ENCODE measurements at places on chromosomes 5 and 9.

DNA sequence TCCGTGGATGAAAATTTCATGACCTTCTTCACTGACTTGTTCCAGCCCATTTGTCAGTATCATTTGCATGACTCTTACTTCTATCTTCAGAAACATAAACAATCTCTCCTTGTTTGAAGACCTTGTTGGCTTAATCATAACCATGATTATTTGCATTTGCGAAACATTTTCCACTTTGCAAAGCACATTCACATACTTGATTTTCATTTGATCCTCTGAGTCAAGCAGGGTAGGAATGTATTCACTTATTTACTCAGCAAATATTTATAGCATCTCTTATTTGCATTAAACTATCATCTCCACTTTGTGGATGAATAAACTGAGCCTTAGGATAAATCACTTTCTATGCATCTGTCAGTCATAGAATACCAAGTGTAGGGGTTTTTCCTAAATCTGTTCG lies 343.0 kb upstream of the SGCD start:
- H3K27me3 ChIP-seq = no peaks in the 10 kb centered on the region
- no peaks in the 10 kb centered on the region for H3K4me1 ChIP-seq
- no peak overlapping the region for H3K27ac ChIP-seq

- no peaks in the 10 kb centered on the region for H3K36me3 ChIP-seq
- H3K4me1 ChIP-seq = no peaks in the 10 kb centered on the region
- no peaks in the 10 kb centered on the region for H3K27me3 ChIP-seq
- H3K27ac ChIP-seq = no peak overlapping the region
- no peak for DNase-seq
Observed at GRCh38 chr5:174612686-174613085, 111.7 kb upstream of the MSX2 start.

GRCh38 chr5:6716629-6717149 lies 3.5 kb downstream of the TENT4A start:
- H3K4me3 ChIP-seq = peak overlapping the region; percentile 90
- H3K36me3 ChIP-seq = no peaks in the 10 kb centered on the region
- H3K4me1 ChIP-seq = peaks cover 75% of the 10 kb centered on the region
- no peaks in the 10 kb centered on the region for H3K27me3 ChIP-seq

DNA sequence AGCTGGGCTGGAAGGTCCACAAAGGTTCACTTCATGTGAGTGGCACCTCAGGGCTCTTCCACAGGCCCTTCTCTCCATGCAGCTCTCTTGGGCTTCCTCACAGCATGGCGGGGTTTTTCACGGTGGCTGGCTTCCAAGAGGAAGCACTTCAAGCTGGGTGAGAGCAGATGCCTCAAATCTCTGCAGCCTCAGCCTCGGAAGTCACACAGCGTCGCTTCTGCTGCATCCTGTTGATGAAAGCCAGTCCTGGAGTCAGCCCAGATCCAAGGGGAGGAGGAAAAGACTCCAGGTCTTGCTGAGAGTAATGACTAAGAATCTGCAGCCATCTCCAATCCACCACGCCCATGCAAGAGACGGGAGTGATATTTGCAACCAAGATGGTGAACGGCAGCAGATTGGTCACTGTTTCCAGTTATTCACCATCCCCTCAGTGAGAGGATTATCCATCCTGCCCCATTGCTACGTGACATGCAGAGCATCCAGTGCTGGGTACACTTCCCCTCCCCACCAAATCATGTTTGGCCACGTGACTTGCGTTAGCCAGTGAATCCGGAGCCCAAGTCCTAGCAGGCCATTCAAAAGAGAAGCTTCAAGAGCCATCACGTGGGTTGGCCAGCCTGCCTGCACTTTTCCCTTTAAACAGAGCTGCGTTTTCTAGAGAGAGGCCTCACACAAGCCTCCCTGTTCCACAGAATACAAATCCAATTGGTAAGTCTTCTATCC lies 173.9 kb downstream of the C9orf50 start:
- no peak overlapping the region for H3K27ac ChIP-seq
- no peaks in the 10 kb centered on the region for H3K27me3 ChIP-seq
- H3K4me1 ChIP-seq = peaks cover 13% of the 10 kb centered on the region
- no peaks in the 10 kb centered on the region for H3K36me3 ChIP-seq

GRCh38 chr9:98236901-98237487 lies 18.5 kb downstream of the TBC1D2 start:
- H3K36me3 ChIP-seq = no peaks in the 10 kb centered on the region
- H3K27ac ChIP-seq = no peak overlapping the region
- H3K4me3 ChIP-seq = no peak overlapping the region
- DNase-seq = no peak

GRCh38 chr5:147348046-147348445 lies 113.2 kb downstream of the STK32A start:
- H3K36me3 ChIP-seq = no peaks in the 10 kb centered on the region
- H3K4me3 ChIP-seq = no peak overlapping the region
- H3K27ac ChIP-seq = no peak overlapping the region
- H3K27me3 ChIP-seq = no peaks in the 10 kb centered on the region
- no peak for DNase-seq
- H3K4me1 ChIP-seq = no peaks in the 10 kb centered on the region

DNA sequence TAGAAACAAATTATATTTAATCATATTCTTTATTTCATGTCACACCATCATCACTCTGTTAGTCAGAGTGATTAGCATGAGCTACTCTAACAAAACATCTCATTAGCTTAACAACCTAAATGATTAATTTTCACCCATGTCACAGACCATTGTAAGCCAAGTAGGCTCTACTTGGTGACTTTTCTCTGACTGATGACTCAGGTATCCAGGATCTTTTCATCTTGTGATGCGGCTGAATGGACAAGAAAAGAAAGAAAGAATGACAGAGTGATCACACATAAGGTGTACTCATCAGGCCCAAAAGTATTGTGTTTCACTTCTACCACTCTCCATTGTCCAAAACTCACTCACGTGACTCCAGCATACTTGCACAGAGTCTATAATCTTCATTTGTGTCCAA lies 299.3 kb downstream of the ANXA1 start:
- no peak for DNase-seq
- H3K4me3 ChIP-seq = no peak overlapping the region
- H3K27me3 ChIP-seq = no peaks in the 10 kb centered on the region
- H3K36me3 ChIP-seq = no peaks in the 10 kb centered on the region
- no peak overlapping the region for H3K27ac ChIP-seq

DNA sequence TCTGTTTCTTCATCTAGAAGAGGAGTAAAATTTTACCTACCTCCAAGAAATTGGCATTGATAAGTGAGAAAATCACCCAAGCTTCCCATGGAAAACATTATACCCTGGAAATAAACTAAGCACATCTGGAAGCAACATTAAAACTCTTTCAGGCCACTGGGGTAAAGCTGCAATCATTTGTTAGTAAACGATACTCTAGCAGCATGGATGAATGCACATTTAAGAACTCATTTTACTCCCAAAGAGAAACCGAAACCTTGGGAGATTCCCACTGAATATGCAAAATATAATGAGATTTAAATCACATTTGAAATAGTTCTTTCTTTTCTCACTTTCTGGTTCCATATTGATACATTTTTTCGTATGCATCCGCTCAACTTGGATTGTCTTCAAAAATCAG lies 467.5 kb downstream of the EFNA5 start:
- H3K4me3 ChIP-seq = no peak overlapping the region
- H3K36me3 ChIP-seq = no peaks in the 10 kb centered on the region
- no peaks in the 10 kb centered on the region for H3K27me3 ChIP-seq
- no peak for DNase-seq
- H3K4me1 ChIP-seq = no peaks in the 10 kb centered on the region

DNA sequence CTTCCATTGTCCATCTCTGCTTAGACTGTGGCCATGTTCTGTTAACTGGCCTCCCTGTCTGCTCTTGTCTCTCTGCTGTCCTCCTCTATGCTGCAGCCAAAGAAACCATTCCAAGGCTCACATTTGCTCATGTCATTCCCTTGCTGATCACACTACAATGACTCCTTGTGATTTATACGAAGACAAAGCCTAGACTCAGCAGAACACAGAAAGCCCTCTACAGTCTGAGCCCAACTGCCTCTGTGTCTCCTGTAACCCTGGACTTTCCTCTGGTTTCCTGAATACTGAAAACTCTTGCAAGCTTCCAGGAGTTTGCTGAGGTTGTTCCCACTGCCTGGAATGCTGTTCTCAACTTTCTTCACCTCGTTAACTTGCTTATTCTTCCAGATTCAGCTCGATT lies 191.8 kb downstream of the TMEM38B start:
- no peaks in the 10 kb centered on the region for H3K4me1 ChIP-seq
- H3K4me3 ChIP-seq = no peak overlapping the region
- H3K27ac ChIP-seq = no peak overlapping the region
- no peaks in the 10 kb centered on the region for H3K36me3 ChIP-seq

DNA sequence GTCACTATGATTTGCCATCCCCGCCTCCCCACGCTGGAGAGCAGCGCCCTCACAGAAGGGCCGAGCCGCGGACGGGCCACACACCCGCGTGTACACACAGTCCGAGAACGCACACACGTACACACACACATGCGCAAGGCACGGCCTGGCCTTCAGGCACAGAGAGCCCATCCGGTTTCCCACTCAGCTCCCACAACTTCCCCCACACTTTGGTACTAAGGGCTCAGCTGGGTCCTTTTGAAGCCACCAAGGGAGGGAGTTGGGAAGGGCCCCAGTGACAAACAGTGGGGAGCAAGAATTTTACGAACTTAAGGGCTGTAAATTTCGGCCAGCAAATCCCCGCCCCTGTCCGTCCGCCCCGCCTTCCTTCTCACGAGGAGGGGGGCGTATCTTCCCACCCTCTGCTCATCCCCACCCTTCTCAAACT lies 133.3 kb upstream of the HAND1 start:
- peaks cover 15% of the 10 kb centered on the region for H3K4me1 ChIP-seq
- no peaks in the 10 kb centered on the region for H3K27me3 ChIP-seq
- no peak overlapping the region for H3K27ac ChIP-seq
- H3K36me3 ChIP-seq = no peaks in the 10 kb centered on the region
- H3K4me3 ChIP-seq = no peak overlapping the region

GRCh38 chr9:133361507-133362092 lies 5.2 kb downstream of the SURF2 start:
- no peaks in the 10 kb centered on the region for H3K27me3 ChIP-seq
- no peak overlapping the region for H3K27ac ChIP-seq
- H3K4me1 ChIP-seq = peaks cover 44% of the 10 kb centered on the region
- no peak overlapping the region for H3K4me3 ChIP-seq
- H3K36me3 ChIP-seq = peaks cover 6% of the 10 kb centered on the region
- DNase-seq = no peak

DNA sequence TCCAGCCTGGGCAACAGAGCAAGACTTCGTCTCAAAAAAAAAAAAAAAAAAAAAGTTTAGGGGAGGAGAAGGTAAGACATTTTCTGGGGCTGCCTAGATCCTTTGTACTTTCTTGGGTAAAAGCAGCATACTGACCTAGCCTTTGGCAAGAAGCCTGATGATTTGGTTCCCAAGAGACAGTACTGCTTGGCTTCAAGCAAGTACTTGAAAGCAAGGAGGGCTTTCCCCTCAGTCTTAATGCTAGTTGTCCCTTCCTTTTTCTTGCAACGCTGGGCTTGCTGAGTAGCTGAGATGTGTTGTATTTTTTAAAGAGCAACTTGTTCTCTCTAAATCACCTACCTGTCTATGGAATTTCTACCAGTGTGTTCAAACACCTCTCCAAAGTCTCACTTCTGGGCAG lies 76.2 kb downstream of the INSYN2B start:
- no peaks in the 10 kb centered on the region for H3K36me3 ChIP-seq
- no peaks in the 10 kb centered on the region for H3K27me3 ChIP-seq
- no peak overlapping the region for H3K27ac ChIP-seq
- no peaks in the 10 kb centered on the region for H3K4me1 ChIP-seq

DNA sequence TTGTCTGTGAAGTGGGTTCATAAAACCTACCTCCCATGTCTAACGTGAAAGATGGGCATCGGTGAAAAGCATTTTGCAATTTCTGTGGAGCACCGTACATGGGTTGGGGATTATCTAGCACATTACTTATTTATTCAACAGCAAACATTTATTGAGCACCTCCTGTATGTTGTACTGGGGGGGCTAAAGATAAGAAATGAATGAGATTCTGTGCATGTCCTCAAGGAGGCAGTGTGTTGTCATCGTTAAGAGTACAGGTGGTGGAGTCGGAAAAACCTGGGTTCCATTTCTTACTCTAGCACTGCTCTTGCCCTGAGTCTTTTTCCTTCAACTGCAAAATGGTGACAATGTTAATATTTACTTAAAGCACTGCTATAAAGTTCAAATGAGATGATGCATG lies 30.4 kb upstream of the DENND1A start:
- H3K36me3 ChIP-seq = no peaks in the 10 kb centered on the region
- no peak for DNase-seq
- H3K27me3 ChIP-seq = no peaks in the 10 kb centered on the region
- no peak overlapping the region for H3K4me3 ChIP-seq

- no peak overlapping the region for H3K27ac ChIP-seq
- no peaks in the 10 kb centered on the region for H3K36me3 ChIP-seq
- DNase-seq = no peak
- no peak overlapping the region for H3K4me3 ChIP-seq
- H3K27me3 ChIP-seq = no peaks in the 10 kb centered on the region
Observed at GRCh38 chr5:153623751-153624450, 133.4 kb downstream of the GRIA1 start.

Data from vagina (tissue), 2 donors.